ENCODE measurements at places on chromosomes 1 and 21.

DNA sequence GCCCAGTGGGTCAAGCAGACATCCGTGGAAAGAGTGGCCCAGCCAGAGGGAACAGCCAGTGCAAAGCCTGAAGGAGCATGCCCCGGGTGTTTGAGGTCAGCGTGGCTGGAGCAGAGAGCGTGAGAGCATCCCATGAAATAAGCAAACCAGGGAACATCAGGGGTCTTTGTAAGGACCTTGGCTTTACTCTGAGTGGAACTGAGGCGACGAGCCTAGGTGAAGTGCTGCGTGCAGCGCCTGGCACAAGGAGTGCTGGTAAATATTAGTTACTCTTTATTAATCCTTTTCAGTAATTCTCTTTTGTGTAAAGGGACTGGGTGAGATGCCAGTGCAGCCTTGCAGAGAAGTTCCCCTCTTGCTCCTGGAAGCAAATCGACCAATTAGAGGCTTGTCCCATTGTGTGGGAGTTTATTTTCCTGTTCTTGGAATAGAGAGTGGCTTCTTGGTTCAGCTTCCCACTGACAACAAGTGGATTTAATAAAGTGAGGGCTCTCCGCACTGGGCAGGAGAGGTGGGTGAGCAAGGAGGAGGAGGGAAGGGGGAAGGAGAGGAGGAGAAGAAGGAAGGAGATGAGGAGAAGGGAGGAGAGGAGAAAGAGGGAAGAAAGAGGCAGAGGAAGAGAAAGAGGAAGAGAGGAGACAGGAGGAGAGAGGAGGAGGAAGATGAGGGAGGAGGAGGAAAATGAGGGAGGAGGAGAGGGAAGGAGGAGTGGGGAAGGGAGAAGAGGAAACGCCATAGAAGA is 37.6 kb upstream of the DISP3 start:
- no peak for DNase-seq

DNA sequence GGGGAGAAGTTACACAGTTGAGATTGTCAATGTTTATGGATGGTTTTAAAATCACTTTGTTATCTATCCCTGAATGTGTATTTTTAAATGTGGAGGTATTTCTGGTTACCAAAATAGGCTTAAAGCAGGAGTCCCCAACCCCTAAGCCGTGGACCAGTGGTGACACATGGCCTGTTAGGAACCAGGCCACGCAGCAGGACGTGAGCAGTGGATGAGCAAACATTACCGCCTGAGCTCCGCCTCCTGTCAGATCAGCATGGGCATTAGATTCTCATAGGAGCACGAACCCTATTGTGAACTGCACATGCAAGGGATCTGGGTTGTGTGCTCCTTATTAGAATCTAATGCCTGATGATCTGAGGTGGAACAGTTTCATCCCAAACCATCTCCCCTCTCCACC is 151.6 kb downstream of the GALNT2 start:
- DNase-seq = peak; percentile 20

DNA sequence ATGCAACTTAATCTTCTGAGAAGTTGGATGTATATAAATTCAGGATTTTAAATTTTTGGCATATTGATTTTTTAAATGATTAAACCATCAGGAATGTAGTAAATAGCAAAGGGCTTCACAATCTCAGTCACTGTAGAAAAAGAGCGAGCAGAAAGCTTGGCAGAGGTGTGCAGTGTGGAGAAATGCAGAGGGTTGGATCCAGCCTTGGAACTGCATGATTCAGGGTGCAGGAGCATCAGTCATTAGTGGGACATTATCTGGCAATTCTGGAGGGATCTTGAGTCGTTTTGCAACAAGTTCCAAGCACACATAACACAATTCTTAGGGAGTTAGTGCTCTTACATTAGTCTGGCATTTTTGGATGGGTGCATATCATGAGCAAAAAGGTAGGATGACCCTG is 267.9 kb downstream of the PLA2G4A start:
- no peak for DNase-seq

GRCh38 chr1:239098400-239099037 is 287.8 kb upstream of the CHRM3 start:
- no peak for DNase-seq

DNA sequence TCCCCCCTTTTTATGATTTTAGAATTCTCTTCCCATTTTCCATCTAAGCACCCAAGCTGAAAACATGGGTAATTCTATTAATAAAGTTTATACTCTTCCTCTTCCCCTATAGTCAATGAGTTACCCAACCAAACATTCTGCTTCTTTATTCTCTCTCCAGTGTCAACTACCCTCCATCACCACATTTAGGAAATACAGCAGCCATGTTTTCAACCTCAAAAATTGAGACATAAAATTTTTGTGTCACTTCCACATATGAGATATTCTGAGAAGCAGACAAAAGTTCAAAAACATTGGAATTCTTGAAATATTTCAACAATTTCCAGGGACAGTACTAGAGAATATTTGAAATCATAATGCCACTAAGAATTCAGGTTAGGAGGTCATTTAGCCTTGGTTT is 64.8 kb upstream of the ATP1A1 start:
- no peak for DNase-seq

GRCh38 chr21:28518630-28519029 is 474.0 kb downstream of the LTN1 start:
- no peak for DNase-seq

DNA sequence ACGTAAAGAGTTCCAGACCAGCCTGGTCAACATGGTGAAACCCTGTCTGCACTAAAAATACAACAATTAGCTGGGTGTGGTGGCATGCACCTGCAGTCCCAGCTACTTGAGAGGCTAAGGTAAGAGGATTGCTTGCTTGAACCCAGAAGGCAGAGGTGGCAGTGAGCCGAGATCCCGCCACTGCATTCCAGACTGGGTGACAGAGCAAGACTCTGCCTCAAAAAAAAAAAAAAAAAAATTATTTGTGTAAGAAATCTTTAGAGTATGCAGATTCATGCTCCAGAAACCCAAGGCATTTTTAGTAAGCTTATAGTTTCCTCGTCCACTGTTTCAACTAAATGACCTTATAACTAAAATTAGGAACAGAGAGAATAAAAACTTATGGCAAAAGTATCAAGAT is 51.3 kb downstream of the ABL2 start:
- DNase-seq = no peak

- no peak for DNase-seq
Observed at GRCh38 chr1:92964998-92965397, 3.7 kb upstream of the DIPK1A start.

GRCh38 chr1:38576241-38576640 is 283.3 kb downstream of the RRAGC start:
- DNase-seq = no peak

GRCh38 chr21:14405962-14406361 is 23.0 kb upstream of the HSPA13 start:
- no peak for DNase-seq

DNA sequence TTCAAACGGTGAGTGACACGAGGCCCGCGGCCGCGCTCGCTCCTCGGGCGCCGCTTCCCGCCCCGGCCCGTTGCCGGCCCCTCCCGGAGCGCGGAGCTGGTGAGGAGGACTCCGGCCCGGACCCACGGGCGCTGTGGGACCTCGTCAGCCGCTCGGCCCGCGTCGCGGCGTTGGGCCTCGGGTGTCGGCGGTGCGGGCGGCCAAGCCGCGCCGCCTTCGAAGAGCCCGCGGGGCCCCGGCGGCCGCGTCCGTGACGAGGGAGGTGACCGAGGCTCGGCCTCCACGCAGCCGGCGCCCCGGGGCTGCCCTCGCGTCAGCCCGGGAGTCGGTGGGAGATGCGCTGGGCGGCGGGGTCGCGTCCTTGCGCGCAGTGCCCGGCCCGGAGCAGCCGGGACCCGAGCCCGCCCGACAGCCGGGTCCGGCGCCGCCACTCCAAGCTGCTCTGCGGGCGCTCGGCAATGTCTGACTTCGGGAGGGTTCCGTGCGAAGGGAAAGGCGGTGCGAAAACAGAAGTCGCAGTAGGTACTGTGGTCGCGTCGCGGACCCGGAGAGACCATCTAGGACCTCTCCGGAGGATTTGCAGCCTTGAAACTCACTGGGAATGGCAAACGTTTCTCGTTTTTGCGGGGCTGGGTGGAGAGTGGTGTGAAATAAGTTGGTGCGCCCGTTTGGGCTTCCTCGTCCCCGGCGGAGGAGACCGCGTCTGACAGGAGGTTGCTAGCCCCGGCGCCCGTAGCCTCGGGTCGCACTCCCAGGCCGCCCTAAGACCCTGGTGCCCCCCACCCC is 829 bp downstream of the SPEN start:
- DNase-seq = no peak

DNA sequence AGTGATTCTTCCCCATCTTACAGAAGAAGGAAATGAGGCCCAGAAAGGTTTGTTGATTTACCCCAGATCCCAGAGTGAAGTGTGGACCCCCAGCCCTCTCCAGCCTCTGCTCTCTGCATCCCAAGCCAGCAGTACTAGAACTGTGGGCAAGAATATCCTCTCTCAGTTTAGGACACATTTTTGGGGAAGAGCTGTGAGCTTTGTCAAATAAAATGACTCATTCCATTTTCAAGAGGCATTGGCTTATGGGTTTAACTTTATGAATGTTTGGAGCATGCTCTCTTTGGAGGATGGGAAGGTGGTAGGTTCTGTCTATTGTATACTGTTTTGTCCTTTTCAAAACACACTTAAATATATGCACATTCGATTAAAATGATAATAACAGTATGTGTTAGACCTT is 70.6 kb upstream of the CNTN2 start:
- DNase-seq = no peak

DNA sequence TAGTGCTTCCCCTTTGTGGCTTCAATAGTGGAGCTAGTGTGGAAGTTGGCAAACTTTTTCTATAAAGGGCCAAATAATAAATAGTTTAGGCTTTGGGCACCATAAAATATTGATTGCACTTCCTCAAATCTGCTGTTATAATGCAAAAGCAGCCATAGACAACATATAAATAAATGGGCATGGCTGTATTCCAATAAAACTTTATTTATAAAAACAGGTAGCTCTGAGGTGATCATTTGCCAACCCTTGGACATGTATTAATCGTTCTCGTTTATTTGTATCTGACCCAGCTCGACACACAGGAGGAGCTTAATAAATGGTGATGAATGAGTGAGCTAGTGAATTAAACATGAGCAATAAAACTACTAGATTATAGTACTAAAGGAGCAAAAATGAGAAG is 13.3 kb downstream of the KAZN start:
- DNase-seq = no peak

GRCh38 chr1:223430236-223430635 is 37.0 kb downstream of the CCDC185 start:
- DNase-seq = no peak

DNA sequence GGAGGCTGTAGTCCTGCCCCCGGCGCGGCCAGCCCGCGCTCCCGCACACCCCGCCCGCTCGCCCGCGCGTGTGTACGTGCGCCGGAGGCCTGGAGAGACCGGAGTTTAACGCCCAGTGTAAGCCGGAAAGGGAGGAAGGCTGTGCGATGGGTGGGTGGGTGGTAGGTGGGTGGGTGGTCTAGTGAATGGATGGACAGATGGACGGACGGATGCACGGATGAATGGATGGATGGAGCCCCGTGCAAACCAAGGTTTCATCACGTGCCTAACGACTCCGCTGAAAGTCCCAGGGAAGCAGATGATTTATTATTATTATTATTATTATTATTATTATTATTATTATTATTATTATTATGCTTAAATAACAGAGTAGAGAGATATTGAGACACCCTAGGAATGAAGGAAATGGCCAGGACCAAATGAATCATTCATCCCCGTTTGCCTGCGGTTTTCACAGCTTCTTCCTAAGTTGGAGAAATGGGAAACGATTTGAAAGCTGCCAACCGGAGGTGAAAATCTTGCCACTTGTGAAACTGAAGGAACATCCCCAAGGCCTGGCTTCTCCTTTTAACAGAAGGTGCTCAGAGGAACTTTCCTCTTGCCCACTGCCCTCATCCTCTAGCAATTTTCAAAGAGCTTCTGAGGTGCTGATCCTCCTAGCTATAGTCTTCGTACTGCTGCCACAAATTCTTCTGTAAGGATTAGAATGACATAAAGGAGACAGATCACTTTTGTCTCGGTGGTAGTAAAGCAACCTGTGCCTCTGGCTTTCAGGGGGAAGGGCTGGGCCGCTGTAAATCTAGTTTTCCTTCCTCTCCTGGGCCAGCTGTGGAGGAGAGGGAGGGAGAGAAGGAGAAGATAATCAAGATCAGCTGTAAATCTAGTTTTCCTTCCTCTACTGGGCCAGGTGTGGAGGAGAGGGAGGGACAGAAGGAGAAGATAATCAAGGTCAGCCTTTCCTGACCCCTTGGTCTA is 648 bp upstream of the RGS7 start:
- no peak for DNase-seq

GRCh38 chr1:54460351-54460750 is 54.2 kb upstream of the SSBP3 start:
- no peak for DNase-seq

- no peak for DNase-seq
Observed at GRCh38 chr1:185467122-185467521, 150.1 kb upstream of the IVNS1ABP start.

- DNase-seq = no peak
Observed at GRCh38 chr1:36851595-36851994, 182.7 kb downstream of the GRIK3 start.

- DNase-seq = no peak
Observed at GRCh38 chr1:172180501-172181285, 239.8 kb upstream of the C1orf105 start.

- DNase-seq = peak; percentile 66
Observed at GRCh38 chr1:86546787-86547221, at the start of gene CLCA4. TSS of gene CLCA4 (plus strand) at chr1:86547078. CDS start at chr1:86547120, 42 bp downstream.

DNA sequence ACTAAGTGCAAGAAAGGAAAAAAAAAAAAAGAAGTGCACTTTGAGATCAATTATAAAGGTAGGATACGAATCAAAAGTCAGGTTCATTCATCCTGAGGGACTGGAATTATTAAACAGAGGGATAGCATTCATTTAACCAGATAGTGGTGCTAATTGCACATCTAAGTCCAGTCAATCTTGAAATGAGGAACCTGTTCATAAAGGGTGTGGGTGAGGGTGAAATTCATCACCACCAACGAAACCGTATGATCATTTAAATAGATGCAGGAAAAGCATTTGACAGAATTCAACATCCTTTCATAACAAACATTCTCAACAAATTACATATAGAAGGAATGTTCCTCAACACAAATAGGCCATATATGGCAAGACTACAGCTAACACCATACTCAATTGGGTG is 5.6 kb downstream of the CTSS start:
- DNase-seq = no peak

DNA sequence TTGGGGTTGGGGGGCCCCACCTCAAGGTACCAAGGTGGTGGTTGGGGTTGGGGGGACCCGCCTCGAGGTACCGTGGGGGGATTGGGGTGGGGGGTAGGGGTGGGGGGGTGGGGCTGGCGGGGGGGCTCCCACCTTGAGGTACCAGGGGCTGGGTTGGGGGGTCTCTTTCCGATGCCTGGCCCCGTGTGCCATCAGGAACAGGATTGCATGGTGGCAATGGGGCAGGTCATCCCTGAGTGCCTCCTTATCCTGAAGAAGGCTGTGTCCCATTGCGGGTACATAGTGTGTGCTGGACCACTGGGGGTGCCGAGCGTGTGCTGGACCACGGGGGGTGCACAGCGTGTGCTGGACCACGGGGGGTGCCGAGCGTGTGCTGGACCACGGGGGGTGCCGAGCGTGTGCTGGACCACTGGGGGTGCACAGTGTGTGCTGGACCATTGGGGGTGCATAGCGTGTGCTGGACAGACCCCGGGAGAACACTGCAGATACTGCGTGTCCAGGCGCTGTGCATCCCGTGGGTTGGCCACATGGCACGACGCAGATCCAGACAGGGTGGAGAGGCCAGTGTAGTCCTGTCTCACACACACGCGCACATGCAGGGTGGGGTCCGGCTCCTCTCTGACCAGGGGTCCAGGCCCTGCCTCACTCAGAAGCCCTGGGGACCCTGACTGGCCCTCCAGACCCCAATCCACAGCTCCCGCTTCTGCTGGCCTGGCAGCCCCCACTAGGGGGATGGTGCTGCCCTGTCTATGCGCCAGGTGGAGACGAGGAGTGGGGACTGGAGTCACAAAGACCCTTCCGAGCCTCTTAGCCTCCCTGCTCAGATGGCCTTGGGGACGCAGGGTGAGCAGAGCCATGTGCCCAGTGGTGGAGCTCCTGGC is 4.2 kb downstream of the SCNN1D start:
- no peak for DNase-seq
